Tibial nerve (tissue), 4 donors: ENCODE measurements at places on chromosomes 12 and 14. TPM values are rescaled to one million over a fixed set of nuclear protein-coding genes. Genes with fewer than 3 reads are reported as not detected.

- H3K27ac ChIP-seq = no peak overlapping the region
- H3K36me3 ChIP-seq = no peaks in the 10 kb centered on the region
- no peak for DNase-seq
- H3K4me3 ChIP-seq = no peak overlapping the region
- peaks cover 3% of the 10 kb centered on the region for H3K4me1 ChIP-seq
These were observed 77.3 kb downstream of the TMX1 start for GRCh38 chr14:51317373-51317772.

GRCh38 chr14:54955143-54955542, 52.5 kb upstream of the GCH1 start:
- no peaks in the 10 kb centered on the region for H3K27me3 ChIP-seq
- no peak for DNase-seq
- no peak overlapping the region for H3K4me3 ChIP-seq
- no peaks in the 10 kb centered on the region for H3K36me3 ChIP-seq
- H3K27ac ChIP-seq = no peak overlapping the region

- no peaks in the 10 kb centered on the region for H3K36me3 ChIP-seq
- no peaks in the 10 kb centered on the region for H3K27me3 ChIP-seq
- no peak for DNase-seq
- H3K27ac ChIP-seq = no peak overlapping the region
- H3K4me1 ChIP-seq = no peaks in the 10 kb centered on the region
These were observed 646.5 kb upstream of the SEL1L start for GRCh38 chr14:82180139-82180538.

Gene TROAP
- total RNA-seq = 6.5 TPM

DNA sequence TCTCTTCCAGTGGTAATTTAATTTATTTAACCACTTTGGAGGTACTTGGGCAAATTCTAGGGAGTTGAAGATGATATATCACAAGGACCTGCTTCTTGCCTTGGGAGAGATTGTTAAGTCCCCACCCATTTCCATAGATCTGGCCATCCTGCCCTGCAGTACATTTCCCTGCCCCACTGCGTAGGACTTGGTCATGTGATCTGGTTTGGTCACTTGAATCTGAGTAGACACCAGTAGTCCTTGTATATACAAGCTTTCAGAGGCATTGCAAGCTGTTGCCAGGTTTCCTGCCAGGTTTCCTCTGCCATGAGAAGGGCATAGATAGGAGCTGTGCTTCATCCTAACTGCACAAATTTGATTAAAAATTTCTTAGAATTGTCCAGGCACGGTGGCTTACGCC, 200.0 kb downstream of the ADAMTS20 start:
- no peaks in the 10 kb centered on the region for H3K27me3 ChIP-seq
- H3K4me1 ChIP-seq = no peaks in the 10 kb centered on the region
- no peak overlapping the region for H3K27ac ChIP-seq
- no peaks in the 10 kb centered on the region for H3K36me3 ChIP-seq

Gene MYH6
- not detected for total RNA-seq

DNA sequence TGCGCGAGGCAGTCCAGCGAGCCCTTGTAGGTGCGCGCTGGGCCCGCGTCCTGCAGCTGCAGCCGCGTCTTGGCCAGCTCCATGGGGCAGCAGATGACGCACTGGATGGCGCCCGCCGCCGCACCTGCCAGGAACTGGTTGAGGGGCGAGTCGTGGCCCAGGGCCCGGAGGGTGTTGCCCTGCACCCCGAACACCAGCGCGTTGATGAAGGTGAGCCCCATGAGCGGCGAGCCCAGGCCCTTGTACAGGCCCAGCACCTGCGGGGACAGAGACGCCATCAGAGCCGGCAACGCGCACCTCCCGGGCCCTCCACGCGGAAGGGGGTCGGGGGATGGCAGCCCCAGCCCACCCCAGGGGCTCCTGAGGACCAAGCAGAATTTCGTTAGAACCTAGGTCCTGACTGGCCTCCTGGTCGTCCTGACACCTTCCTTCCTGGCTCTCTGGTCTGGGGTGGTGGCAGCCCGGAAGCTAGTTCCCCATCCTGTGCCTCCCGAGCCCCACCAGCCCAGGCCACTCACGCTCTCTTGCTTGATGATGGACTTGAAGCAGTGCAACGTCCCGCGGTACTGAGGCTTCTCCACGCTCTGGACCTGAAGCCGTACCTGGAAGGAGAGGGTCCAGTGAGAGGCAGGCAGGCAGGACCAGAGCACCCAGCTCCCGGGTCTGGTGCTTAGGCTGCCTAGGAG, 13.3 kb downstream of the SLC25A29 start:
- H3K27me3 ChIP-seq = no peaks in the 10 kb centered on the region
- DNase-seq = no peak
- H3K36me3 ChIP-seq = no peaks in the 10 kb centered on the region
- H3K27ac ChIP-seq = no peak overlapping the region

- H3K27me3 ChIP-seq = no peaks in the 10 kb centered on the region
- peaks cover 5% of the 10 kb centered on the region for H3K36me3 ChIP-seq
- no peak overlapping the region for H3K27ac ChIP-seq
- DNase-seq = no peak
These were observed 7.1 kb downstream of the RAPGEF3 start for GRCh38 chr12:47751561-47751960.

Gene PSMC6
- total RNA-seq = 81.8 TPM

Gene DNAJC22
- not detected for total RNA-seq

- no peak for DNase-seq
- no peaks in the 10 kb centered on the region for H3K36me3 ChIP-seq
- H3K4me3 ChIP-seq = no peak overlapping the region
- H3K27ac ChIP-seq = no peak overlapping the region
- no peaks in the 10 kb centered on the region for H3K27me3 ChIP-seq
These were observed 17.0 kb downstream of the ACSS3 start for GRCh38 chr12:81094718-81095360.

DNA sequence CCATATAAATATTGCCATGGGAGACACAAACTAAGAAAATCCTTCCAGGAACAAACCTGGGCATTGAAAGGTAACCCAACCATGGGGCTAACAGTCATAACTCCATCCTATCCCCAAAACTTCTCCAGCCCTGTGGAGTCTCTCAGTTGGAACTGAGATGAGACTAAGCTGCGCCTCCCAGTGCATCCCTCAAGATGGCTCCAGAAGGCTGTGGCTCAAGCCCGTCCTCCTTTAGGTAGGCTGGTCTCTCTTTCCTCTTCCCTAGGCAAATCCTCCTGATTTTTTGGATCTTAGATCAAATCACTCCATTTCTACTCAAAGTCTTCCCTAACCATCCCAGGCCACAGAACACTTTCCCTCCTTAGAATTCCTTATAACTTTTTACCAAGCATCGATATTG, 364.3 kb upstream of the CCDC196 start:
- H3K36me3 ChIP-seq = no peaks in the 10 kb centered on the region
- H3K4me1 ChIP-seq = no peaks in the 10 kb centered on the region
- no peak for DNase-seq
- no peaks in the 10 kb centered on the region for H3K27me3 ChIP-seq
- H3K27ac ChIP-seq = no peak overlapping the region

DNA sequence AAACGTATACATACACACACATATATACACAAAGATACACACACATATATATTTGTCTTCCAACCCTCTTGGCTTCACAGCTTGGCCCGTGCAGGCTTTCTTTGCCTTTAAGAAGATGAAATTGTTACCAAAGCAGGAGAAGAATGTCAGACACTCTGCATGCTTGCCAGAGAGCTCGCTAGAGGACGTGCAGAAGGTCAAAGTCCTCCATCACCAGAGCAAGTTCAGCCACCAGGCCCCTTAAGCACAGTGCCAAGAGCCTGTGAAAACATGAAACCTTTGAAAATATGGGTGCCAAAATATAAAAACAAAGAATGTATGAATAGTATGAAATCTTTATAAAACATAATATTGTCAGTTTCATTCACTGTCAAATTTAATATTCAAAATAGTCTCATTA, 14.9 kb upstream of the MCRS1 start:
- H3K36me3 ChIP-seq = peaks cover 25% of the 10 kb centered on the region
- no peak for DNase-seq
- no peak overlapping the region for H3K27ac ChIP-seq
- H3K27me3 ChIP-seq = no peaks in the 10 kb centered on the region

GRCh38 chr12:102462795-102463465, 17.4 kb downstream of the IGF1 start:
- H3K27ac ChIP-seq = no peak overlapping the region
- no peak overlapping the region for H3K4me3 ChIP-seq
- no peak for DNase-seq

Gene SLC10A1
- not detected for total RNA-seq

Gene MYH7
- not detected for total RNA-seq

- H3K27ac ChIP-seq = peak overlapping the region; percentile 82
- peaks cover 40% of the 10 kb centered on the region for H3K4me1 ChIP-seq
- no peak for DNase-seq
- no peak overlapping the region for H3K4me3 ChIP-seq
- H3K27me3 ChIP-seq = no peaks in the 10 kb centered on the region
- no peaks in the 10 kb centered on the region for H3K36me3 ChIP-seq
These were observed 116.6 kb downstream of the ETV6 start for GRCh38 chr12:11765817-11766794.

DNA sequence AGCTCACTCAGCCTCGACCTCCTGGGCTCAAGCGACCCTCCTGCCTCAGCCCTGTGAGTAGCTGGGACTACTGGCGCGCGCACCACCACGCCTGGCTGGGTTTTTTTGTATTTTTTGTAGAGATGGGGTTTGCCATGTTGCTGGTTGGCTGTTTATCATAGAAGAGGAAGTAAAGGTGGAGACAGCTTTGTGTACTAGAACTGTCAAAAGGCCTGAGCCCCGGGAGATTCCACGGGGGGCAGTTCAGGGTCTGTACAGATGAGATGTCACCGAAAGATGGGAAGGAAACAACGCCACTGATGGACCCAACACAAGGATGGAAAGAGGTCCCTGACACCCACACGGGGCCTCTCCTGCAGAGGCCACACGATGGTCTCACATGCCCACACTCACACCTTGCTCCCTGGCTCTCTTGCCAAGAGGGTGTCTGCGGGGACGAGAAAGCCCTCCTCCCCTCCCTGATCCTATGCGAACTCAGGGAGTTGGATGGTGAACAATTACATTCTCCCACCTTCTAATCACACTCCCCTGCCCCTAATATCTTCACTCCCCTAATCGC, 66.6 kb downstream of the KDM2B start:
- no peaks in the 10 kb centered on the region for H3K27me3 ChIP-seq
- no peak for DNase-seq
- no peaks in the 10 kb centered on the region for H3K4me1 ChIP-seq

- H3K27ac ChIP-seq = no peak overlapping the region
- no peaks in the 10 kb centered on the region for H3K27me3 ChIP-seq
- H3K4me3 ChIP-seq = no peak overlapping the region
These were observed 35.2 kb upstream of the MEG3 start for GRCh38 chr14:100790502-100791347.

- H3K4me1 ChIP-seq = no peaks in the 10 kb centered on the region
- no peaks in the 10 kb centered on the region for H3K27me3 ChIP-seq
- H3K27ac ChIP-seq = no peak overlapping the region
- H3K4me3 ChIP-seq = no peak overlapping the region
- H3K36me3 ChIP-seq = no peaks in the 10 kb centered on the region
- DNase-seq = no peak
These were observed 73.1 kb downstream of the CACNA1C start for GRCh38 chr12:2125651-2126522.

Gene GLI1
- 28.6 TPM for total RNA-seq
